SK-N-SH treated with all-trans-retinoic acid at 6 μM for 48 hours (cell line): ENCODE measurements at places on chromosomes 6 and 20.

GRCh38 chr20:59835448-59836395 lies 97.7 kb downstream of the SYCP2 start:
- peak; percentile 97 for ATAC-seq

DNA sequence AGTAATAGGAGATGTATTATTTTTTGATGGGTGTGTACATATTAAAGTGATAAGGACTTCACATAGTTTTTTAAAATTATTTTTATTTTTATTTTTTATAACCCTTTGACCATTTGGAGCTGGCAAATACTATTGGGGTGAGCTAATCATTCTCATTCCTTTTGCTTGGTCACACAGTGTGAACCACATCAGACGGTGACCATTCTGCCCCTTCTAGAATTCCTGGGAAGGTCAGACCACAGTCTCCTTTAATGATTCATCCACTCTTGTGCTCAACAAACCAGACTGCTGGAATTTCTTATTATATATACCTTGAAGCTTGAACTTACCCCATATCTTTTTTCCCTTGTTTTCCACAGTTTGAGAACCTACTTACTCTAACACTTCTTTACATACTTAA lies 23.9 kb upstream of the PRL start:
- ATAC-seq = peak; percentile 96

DNA sequence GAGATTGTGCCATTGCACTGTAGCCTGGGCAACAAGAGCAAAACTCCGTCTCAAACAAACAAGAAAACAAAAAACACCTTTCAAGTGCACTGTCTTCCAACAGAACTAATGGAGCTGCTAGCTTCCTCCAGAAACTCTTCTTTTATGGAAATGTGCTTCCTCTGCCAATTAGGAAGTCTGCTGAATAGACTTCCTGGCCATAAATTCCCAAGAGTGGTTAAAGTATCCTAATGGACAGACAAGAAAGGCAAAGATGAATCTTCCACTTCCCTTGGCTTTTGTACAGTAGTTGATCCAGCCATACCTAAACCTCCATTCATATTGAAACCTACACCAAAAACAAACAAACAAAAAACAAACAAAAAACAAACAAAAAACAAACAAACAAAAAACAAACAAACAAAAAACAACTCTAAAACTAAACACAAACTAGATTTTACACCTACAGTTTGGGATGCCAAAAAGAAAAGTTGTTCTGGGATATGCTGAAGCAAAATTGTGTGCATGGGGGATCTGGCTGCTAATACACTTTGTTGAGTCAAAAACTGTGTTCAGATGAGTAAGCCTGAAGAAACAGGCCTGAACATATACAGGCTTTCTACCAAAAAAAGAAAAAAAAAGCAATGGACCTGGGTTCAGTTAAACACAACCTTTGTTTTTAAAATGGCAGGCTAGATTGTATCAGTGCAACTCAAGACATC lies 59.8 kb upstream of the CARMIL1 start:
- ATAC-seq = peak; percentile 48

DNA sequence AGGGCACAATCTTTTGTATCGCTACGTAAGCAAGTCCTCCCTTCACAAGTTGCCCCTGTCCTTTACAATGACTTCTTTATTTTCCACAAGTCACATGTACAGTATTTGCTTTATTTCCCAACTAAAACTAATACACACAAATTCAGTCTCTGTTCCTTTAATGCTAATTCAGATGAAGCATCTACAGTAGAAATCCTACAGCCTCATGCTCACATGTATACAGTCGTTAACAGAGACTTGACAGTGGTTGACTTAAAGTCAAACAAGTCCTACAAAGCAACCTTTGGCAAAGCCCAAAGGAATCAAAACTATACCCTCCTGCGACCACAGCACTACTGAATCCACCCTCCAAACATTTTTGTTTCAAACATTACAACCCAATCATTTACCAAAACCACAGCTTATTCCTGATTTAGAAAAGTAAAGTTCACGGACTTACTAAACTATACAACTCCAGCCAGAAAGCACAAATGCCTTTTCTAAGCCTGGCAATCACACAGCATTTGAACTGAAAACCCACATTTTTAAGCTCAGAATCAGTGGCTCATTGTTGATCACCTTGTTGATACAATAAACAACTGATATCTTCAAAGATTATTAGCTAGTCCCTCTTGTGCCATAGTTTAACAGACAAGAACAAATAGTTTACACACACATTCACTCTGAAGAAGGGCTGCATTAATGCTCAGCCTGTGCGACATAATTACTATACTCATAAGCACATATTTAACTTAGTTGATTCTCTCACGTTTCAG lies 70.9 kb upstream of the NHSL1 start:
- ATAC-seq = no peak

DNA sequence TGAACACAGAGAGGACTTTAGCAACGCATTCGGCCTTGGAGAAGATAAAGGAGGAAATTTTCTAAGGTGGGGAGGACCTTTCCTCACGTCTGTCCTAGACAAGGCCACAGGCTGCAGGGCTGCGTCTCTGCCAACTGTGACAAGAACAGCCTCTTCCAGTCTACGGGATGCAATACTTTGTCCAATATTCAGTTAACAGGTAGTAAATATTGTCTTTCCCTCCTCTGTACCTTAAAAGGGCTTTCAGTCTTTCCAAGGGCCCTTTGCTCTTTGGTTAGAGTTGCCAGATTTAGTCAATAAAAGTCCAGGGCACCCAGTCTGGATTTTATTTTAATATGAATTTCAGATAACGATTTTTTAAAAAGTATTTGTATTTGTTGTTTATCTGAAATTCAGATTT lies 78.2 kb downstream of the ELOVL4 start:
- no peak for ATAC-seq

- no peak for ATAC-seq
These were observed 139.5 kb upstream of the MYLIP start for GRCh38 chr6:15989397-15989796.

DNA sequence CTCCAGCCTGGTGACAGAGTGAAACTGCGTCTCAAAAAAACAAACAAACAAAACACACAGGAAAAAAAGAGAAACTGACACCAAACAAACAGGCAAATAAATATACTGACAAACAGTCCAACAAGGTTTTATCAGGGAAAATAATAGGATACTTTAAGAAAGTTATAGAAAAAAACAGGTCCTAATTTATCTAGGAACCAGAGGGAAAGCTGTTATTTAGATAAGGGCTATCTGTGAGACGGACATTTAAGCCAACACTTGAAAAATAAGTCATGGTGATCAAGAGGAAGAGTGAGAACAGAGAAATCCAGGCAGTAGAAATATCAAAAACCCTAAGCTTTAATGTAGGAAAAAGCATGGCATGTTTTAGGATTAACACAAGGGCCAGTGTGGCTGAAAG lies 68.9 kb downstream of the FAM217A start:
- ATAC-seq = no peak

DNA sequence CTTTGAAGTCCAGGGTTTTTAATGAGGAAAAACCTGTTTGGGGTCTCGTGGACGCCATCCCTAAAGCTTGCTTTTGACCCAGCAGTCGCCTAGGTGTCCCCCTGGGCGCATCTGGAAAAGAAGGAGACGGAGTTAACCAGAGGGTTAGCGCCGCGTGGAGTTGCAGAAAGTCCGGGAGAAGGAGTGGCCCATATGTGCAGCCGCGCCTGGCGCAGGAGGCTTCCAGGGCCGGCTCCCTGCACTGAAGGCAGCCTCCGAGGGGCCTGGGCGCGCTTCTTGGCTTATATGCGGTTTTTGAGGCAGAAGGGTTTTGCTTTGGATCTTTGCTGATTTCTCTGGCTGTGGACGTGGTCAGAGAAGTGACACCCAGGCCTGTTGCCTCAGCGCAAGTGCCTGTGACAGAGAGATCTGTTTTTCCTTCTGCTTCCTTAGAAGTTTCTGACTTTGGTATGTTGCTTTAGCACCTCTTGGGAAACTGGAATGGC lies 987 bp downstream of the TMEM181 start:
- peak; percentile 59 for ATAC-seq

- no peak; the same call in 1 of the 3 replicates for ATAC-seq
These were observed 22.9 kb upstream of the NOL4L start for GRCh38 chr20:32607727-32608663.

DNA sequence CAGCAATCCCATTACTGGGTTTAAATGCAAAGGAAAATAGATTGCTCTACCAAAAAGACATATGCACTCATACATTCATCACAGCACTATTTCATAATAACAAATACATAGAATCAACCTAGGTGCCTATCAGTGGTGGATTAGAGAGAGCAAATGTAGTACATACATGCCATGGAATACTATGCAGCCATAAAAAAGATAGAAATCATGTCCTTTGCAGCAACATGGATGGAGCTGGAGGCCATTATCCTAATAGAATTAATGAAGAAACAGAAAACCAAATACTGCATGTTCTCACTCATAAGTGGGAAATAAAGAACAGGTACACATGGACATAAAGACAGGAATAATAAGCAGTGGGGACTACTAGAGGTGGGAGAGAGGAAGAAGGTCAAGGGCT lies 70.7 kb upstream of the MLIP start:
- ATAC-seq = no peak

DNA sequence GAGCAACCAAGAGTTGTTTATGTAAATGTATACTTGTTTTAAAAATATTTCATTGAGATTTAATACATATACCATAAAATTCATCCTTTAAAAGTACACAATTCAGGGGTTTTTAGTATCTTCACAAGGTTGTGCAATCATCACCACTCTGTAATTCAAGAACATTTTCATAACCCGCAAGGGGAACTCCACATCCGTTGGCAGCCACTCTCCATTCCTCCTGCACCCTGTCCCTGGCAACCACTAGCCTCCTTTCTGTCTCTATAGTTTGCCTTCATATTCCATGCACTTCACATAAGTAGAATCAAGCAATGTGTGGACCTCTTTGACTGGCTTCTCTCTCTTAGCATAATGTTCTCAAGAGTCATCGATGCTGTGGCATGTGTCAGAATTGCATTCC lies 104.2 kb upstream of the PDE10A start:
- no peak for ATAC-seq

GRCh38 chr20:42706759-42707158 lies 482.9 kb downstream of the PTPRT start:
- ATAC-seq = no peak
